ENCODE measurements at places on chromosomes 3 and 15. TPM values are rescaled to one million over a fixed set of nuclear protein-coding genes. Genes with fewer than 3 reads are reported as not detected.

PLAAT1 gene
- not detected for total RNA-seq

DNA sequence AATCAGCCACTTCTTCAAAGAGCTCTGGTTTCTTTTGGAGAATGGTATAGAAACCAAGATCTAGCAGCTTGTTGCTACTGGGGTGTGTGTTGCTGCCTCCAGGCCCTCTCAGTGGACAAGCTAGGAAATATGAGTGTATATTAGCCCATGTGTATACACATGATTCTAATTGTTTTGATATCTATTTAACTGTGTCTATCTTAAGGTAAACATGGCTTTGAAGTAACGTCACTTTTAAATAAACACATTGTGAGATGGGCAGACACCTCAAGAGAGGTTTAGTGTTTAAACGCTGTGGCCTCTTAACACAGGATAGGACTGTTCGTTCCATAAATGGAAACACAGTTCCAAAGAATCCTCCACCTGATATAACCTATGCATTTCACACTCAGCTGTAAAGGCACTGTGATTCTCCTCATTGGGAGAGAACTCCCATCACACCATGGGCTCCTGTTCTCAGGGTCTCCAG is 87.0 kb downstream of the GMPS start:
- DNase-seq: no peak

FBN1 gene
- total RNA-seq: 1.2 TPM

DNA sequence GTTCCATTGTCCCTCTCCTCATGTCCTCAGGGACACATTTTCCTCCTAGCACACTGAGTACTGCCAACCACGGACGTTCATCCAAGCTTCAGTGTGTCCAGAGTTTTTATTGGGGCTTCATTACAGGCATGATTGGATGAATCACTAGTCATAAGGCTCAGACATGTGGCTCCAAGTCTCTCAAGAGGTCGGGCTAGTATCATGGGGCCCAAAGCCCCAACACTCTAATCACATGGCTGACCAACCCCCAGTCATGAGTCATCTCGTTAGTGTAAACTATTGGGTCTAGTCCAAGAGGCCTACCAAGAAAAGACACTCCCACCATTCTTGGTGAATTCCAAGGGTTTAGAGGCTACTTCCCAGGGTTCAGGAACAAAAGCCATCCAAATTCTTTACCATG is 4.4 kb downstream of the TERC start:
- no peak for DNase-seq

DNA sequence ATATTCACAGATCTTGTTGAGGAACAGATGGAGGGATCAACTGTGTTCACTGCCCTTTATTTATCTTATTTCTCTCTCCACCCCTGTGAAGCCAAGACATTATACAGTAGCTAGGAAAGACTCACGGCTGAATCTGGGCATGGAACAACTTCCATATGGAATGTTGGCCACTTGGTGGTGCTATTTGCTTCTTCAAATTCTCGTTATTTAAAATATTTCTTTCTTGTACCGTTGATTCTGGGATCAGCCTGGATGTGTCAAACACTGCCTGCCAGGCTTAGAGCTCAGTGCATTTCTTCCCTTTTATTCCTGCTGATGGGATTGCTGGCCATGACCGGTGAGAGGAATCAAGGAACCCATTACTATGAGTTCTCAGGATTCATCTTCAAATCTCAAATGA is 17.5 kb upstream of the GASK1A start:
- DNase-seq: peak; percentile 81

GRCh38 chr3:123813876-123814275 is 70.3 kb downstream of the MYLK start:
- no peak for DNase-seq

DNA sequence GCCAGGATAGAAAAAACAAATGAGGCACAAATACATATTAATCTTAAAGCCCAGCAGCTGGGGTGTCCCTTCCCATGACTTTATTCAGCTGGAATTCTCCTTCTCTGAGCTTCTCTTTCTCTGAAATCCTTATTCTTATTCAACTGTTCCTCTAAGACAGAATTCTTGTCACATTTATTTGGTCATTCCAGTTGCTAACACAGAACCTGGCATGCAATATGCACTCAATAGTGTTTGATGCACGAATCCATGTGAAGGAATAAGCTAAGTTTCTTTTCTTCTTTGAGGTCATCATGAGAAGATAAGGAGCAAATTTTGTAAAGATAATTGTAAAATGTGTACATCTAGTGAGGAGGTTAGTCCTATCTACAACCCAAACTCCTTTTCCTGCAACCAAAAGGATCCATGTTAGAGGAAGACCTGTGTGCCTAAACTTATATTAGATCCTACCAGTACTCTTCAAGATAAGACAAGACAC is 154.2 kb upstream of the KCNMB2 start:
- DNase-seq: no peak

All from Karpas-422 (cell line).